HFFc6 (cell line): ENCODE measurements at places on chromosomes 5 and 9.
A peak's percentile ranks its signal among the peaks of the same experiment; 100 is the strongest.

- no peak for DNase-seq
Observed at GRCh38 chr9:92749071-92749933, 15.3 kb downstream of the BICD2 start.

DNA sequence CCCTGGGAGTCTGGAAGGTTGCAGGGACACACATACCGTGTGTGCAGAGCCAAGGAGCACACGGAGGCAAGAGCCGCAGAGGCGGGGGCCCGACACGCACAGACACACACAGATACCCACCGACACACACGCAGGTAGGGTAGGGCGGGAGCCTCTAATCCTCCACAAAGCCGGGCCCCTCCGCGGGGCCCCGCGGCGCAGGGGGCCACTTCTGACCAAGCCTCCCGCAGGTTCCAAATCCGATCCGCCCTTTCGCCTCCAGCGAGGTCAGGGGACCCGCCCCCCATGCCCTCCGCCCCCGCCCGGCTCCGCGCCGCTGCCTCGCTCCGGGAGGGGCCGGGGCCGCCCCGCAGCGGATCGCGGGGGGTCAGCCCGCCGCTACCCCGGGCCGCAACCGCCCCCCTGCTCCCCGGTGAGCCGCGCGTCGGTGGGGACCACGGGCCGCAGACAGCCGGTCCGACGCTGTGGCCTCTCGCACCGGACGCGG, 1.4 kb upstream of the LMX1B start:
- DNase-seq, result no peak

DNA sequence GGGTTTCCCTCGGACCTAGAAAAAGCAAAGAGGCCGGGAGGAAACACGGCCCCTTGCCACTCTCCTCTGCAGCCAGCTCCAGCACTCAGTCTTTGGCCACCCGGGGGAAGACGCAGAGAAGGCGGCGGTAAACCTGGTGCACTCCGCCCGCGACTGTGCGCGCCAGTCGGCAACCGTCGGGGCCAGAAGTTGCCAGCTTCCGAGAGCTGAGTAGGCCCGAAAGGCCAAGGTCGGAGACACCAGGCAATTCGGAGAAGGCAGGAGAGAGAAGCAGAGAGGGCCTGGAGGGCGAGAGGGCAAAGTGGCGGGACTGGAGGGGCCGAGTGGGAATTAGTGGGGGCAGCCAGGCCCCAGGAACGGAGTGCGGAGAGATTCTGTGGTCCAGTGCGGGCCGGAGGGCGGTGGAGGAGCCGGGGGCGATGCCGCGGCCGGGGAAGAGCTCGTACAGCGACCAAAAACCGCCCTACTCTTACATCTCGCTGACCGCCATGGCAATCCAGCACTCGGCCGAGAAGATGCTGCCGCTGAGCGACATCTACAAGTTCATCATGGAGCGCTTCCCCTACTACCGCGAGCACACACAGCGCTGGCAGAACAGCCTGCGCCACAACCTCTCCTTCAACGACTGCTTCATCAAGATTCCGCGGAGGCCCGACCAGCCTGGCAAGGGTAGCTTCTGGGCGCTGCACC, at the start of gene FOXB2:
TSS of gene FOXB2 (plus strand) at position 420 of the 690 bp plus-strand sequence. CDS start at position 420, 0 bp downstream.
- DNase-seq, result no peak

GRCh38 chr9:32589083-32589723, 16.2 kb upstream of the NDUFB6 start:
- DNase-seq, result peak; percentile 45

GRCh38 chr5:149800633-149801032, 70.5 kb downstream of the PPARGC1B start:
- DNase-seq, result no peak
